ENCODE measurements at places on chromosomes 11 and 22.
A peak's percentile ranks its signal among the peaks of the same experiment; 100 is the strongest.

DNA sequence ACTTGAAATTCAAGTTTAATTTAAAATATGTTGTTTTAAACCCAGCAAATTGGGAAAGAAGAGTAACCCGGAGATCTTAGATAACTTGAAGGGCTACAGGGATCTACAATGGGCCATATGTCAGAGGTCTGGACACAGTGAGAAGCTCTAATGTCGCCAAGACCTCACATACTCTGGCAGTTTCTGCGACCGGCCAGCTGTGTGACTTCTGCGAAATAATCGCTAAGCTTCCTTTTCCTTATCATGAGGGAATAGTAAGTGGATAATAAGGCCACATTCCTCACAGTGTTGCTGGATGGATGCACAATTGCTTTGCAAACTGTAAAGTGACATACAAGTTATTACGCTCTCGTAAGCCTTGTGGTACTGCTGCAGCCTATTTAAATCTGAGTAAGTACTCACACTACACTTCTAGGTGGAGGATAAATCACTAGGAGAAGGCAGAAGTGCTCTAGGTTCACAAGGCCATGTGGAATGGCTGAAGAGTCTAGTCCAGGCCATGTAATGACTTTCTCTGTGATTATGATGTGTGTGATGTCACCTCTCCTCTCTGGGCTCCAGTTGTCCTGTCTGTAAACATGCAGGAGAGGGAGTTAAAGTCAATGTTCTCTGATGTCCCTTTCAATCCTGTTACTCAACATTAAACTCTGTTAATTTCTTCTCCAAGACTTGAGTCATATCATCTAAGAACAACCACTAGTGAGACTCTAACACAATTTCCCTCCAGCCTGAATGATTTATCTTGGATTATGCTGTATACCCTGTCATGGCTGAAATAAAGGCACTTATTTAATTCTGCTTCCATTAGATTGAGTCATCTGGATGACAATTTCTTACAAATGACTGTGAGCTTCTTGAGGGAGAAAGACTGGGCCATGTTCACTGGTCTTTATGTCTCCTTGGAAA is 192.6 kb upstream of the NARS2 start:
- DNase-seq, result no peak

DNA sequence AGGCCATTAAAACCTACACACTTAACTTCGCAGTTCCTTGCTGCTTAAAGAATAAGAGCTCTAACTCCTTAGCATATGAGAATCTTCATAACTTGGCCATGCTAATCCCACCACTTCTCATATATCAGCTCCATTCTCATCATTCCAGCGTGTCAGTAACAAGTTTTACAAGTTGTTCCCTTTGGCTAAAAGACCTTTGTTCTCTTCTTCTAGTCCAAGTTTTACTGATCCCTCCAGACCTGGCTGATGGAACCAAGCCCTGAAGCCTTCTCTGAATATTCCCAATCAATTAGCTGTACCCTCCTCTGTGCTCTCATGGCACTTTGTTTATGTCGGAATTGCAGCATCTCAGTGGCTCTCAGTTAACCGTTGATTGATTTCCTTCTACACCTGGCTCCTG is 35.8 kb downstream of the GAB2 start:
- no peak for DNase-seq

GRCh38 chr11:35163702-35164496 is 24.9 kb downstream of the CD44 start:
- peak; percentile 33 for DNase-seq

GRCh38 chr11:44434191-44434590 is 124.3 kb upstream of the ALX4 start:
- no peak for DNase-seq

DNA sequence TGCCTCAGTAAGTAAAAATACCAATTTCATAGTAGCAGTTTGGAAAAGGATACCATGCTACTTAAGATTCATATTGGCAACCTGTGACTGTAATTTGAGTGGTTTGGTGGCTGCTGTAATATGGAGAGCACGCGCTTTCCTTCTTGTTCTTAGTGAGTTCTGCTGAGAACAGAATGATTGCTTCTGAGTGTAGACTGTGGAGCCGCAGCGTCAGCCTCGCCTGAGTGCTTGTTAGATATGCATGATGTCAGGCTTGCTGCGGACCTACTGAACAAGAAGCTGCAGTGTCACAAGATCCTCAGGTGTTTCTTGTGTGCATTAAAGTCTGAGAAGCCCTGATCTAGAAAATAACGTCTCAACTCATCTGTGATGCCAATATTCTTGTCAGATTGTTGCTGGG is 143.2 kb downstream of the ARHGAP42 start:
- no peak for DNase-seq

- no peak for DNase-seq
Measured at GRCh38 chr22:22712666-22713365, 68.4 kb downstream of the GGTLC2 start.

DNA sequence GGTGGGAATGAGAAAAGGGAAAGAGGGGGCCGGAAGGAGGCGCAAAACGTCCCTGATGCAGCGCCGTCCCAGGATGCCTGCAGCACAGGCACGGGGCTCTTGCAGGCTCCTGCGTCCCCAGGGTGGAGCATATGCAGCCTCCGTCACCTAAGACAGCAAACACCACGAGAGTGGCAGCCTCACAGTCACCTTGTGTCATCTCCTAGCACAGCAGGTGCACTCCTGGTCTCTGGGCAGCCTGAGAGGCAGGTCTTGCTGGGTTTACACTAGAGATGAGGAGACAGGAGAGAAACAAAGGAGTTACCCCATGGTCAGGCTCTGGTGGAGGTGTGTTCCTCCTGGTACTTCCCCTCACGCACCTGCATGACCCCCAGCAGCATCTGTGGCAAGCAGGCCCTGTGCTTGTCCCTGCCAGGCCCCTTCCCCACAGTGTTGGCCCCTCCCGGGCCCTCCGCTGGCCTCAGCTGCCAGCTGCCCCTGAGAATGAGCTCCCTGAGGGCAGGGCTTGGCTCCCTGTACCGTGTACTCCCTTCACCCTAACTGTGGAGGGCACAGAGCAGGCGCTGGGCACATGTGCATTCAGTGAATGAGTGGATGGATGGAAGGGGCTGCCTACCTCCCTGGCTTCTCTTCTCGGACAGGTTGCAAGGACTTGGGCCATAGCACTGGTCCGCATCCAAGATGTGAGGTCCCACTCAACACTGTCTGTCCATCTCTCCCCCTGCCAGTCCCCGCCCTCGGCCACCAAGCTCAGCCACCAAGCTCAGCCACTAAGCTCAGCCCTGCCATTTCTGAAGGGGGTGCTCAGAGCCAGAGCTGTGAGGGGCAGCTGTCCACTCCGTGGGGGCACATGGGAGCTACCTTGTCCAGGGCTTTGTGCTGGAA is 988.6 kb downstream of the BRD1 start:
- no peak for DNase-seq

DNA sequence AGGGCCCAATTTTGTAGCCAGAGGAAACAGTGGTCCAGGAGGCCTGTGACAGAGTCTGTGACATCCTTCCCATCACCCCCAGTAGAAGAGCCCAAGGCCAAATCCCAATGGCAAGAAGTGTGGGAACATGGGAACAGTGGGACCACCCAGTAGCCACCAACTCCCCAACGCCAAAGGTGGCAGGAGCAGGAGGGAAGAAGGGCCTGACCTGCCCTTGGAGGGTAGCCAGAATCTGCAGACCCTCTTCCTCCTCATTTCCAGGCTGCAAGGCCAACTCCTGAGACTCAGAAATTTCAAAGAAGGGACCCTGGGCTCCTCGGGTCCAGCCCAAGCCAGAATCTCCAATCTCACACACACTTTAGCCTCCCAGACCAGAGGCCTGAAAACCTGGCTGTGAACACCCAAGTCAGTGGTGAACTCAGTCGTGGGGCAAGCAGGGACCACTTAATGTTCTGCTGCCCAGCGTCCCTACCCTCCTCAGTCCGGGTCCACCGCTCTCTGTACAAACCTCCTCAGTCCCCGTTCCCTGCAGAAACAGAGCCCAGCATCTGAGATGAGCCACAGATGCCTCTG is 6.2 kb downstream of the RAB3IL1 start:
- no peak for DNase-seq

GRCh38 chr11:34988294-34989255 is 72.2 kb downstream of the PDHX start:
- no peak for DNase-seq

DNA sequence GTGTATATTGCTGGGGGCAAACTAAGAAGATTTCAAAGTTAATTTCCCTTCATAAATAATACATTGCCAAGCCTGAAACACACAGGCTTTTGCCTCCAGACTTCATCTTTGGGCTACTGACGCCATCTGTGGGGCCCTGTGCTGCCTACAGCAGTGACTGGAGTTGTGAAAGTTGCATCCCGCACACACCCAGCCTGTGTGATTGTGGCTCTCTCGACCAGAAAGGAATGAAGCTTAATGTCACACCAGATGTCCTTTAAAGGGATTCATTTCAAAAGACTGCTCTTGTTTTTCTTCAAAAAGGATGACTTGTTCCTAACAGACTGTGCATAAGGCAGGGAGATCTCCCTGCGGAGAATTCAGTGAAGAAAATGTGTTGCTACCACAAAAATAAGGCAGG is 210.5 kb downstream of the FAM181B start:
- no peak for DNase-seq

DNA sequence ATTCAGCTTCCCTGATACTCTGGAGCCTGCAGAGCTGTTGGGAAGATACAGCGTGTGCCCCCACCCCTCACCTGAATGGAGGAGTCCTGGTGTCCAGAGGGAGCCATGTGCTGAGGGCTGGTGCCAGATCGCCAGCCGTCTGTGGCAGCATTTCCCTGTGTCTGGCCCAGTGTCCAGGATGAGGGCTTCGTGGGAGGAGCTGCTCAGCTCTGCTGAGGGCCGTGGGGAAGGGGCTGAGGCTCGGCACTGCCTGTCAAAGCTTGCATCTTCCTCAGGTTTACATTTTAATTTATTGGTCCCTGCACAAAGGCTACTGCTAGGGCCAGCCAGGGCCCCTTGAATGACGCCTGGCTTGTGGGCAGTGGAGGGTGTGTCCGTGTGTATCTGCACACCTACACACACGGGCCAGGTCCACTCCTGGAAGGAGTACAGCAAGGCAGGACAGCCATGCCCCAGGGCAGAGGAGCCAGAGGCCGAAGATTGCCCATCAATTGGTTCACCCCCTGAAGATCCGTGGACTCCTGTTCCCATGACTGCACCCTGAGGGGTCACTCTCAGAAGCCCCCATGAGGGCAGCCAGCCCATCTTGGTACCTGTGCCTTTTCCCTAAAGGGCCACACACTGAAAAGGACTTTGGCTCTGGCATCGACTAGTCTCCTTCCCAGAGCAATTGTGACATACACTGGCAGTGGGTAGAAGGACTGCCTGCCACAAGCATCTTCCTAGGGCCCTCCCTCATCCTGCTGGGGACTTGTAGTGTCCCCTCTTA is 107.7 kb upstream of the PARVA start:
- no peak for DNase-seq

DNA sequence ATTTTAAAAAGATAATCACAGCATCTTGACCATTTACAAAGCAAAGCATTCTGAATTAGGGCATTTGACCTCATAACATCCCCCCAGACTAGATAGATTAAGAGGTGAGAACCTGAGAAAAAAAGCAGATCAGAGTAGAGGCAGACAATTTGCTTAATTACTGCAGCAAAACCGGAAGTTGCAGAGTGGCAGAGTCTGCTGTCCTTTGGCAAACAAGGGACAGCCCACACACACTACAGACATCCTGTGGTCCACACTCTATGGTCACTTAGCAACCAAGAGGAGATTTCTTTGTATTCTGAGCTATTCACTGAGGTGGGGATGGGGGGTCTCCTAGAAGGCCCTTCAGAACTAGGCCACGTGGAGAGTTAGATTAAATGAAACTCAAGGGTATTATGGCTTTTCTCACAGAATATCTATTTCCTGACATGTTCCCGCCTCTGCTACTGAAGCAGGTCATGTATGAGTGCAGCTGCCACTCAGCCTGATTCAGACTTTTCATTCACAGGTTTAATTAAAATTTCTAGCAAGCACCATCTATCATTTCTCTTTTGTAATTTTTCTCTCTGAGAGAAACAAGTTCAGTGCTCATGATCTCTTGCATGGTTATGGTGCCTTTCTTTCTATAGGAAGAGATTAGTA is 48.5 kb downstream of the SVIP start:
- no peak for DNase-seq

GRCh38 chr11:126711977-126712625 is 288.5 kb downstream of the KIRREL3 start:
- DNase-seq, result no peak

DNA sequence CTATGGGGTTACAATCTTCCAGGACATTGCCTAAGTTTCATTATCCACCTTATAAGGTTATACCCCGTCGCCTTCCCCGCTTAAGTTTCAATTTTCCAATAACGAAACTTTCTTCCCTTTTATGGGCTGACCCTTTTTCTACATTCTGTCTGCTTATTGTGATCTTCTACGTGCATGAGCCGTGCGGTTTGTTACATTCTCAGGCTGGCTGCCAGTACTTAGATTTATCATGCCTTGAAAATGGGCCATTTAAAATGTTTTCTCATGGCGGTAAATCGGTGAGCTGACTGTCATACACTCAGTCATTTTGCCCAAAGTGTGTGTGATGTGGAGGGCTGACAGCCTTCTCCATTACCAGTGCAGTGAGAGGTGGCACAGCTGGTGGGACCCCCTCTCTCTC is 23.3 kb downstream of the DGCR6L start:
- DNase-seq, result no peak

- DNase-seq, result no peak
Measured at GRCh38 chr11:74102321-74102720, 68.5 kb downstream of the C2CD3 start.

GRCh38 chr11:26780376-26781085 is 58.7 kb upstream of the SLC5A12 start:
- DNase-seq, result no peak

GRCh38 chr11:116680349-116681125 is 92.2 kb downstream of the BUD13 start:
- DNase-seq, result no peak

GRCh38 chr11:12274558-12275197 is 102.7 kb upstream of the PARVA start:
- DNase-seq, result no peak

GRCh38 chr11:72573072-72573854 is 101.0 kb downstream of the PDE2A start:
- DNase-seq, result no peak

GRCh38 chr11:16981651-16982194 is 32.5 kb downstream of the PLEKHA7 start:
- no peak for DNase-seq

- no peak for DNase-seq
Measured at GRCh38 chr22:27348634-27349033, 452.9 kb downstream of the MN1 start.

GRCh38 chr11:1047595-1048156 is 11.2 kb upstream of the MUC6 start:
- DNase-seq, result no peak

- no peak for DNase-seq
Measured at GRCh38 chr11:114250993-114251814, 45.0 kb upstream of the NNMT start.

DNA sequence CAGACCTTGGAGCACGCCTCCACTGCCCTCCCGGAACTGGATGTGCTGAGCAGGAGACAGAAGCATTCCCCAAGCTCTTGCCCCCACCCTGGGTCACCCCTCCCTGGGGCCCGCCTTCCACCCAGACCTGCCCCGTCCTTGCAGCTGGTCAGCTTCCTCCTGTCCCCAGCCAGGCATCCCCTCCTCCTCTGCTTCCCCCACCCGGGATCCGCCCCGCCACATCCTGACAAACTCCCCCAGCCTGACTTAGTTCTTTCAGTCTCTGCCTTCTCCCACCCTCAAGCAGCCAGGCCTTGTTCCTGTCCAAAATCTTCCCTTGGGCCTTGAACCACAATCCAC is 1.1 kb upstream of the PLXNB2 start:
- DNase-seq, result no peak
